ENCODE measurements at places on chromosomes 2 and 18. TPM values are rescaled to one million over a fixed set of nuclear protein-coding genes. Genes with fewer than 3 reads are reported as not detected.

DNA sequence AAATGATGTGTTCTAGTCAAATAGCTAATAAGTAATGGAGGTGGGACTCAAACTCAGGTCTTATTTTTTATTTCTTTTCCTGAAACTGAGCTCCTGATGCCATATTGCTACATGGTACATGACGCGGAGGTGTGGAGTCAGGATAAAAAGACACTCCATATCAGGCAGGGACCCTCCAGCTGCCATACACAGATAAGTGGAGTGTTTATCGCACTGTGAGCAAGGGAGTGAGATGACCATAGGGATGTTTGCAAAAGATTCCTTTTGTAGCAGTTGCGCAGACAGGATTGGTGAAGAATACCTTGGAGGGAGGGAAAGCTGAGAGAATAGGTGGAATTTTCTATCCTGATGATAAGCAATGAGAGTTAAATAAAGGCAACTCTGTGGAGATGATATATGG, 657.2 kb downstream of the RNF144A start:
- H3K4me1 ChIP-seq, result no peaks in the 10 kb centered on the region
- H3K4me3 ChIP-seq, result no peak overlapping the region
- H3K36me3 ChIP-seq, result no peaks in the 10 kb centered on the region
- no peaks in the 10 kb centered on the region for H3K27me3 ChIP-seq
- no peak overlapping the region for H3K27ac ChIP-seq

DNA sequence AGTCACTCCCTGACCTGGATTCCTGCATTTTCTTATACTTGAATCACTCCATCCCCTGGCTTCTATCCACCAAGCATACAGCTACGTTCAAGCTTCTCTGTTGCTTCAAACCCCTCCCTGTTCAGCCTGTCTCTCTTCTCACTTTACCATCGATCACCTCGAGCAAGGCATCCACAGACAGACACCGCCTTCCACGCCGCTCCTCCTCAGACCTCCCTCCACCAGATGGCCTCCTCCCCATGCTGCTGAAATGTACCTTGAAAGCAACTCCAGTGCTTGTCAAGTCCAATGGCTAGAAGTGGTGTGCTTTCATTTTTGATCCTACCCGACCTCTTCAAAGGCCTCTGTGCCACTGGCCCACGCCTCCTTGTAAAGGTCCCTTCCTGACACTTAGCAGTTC, 131.3 kb upstream of the ACAA2 start:
- no peak overlapping the region for H3K27ac ChIP-seq
- no peaks in the 10 kb centered on the region for H3K27me3 ChIP-seq
- no peak overlapping the region for H3K4me3 ChIP-seq
- H3K4me1 ChIP-seq, result no peaks in the 10 kb centered on the region
- DNase-seq, result no peak
- H3K36me3 ChIP-seq, result no peaks in the 10 kb centered on the region

DNA sequence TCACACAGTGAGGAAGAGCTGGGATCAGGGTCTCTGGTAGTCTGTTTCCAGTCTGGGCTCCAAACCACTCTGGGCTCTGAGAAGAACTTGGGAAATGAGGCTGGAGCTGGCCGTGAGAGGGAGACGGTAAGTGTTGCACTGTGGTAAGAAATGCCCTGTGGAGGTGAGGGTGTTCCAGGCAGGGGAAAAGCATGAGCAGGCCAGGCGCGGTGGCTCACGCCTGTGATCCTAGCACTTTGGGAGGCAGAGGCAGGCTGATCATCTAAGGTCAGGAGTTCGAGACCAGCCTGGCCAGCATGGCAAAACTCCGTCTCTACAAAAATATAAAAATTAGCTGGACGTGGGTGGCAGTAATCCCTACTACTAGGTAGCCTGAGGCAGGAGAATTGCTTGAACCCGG, 14.3 kb upstream of the DES start:
- DNase-seq, result no peak
- H3K27ac ChIP-seq, result no peak overlapping the region
- no peak overlapping the region for H3K4me3 ChIP-seq
- H3K4me1 ChIP-seq, result no peaks in the 10 kb centered on the region

DNA sequence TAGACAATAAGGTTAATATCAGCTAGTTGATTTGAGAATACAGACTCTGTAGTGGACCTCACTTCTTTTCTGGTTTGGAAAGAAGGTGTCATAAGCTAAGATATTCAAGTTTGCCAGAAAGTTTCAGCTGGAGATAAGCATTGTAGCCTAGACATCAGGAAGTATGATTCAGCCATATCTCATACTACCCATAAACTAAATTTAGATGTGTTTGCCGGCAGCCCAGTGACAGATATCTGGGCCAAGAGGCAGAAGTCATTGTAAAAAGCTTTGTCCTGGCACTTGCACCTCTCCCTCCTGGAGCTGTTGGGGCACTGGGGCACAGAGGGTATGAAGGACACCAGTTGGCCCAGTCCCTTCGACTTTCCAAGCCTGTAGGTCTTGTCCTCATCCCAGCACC, 128.0 kb downstream of the EPHA4 start:
- no peaks in the 10 kb centered on the region for H3K27me3 ChIP-seq
- no peaks in the 10 kb centered on the region for H3K36me3 ChIP-seq
- no peak overlapping the region for H3K4me3 ChIP-seq
- DNase-seq, result no peak
- no peaks in the 10 kb centered on the region for H3K4me1 ChIP-seq

DNA sequence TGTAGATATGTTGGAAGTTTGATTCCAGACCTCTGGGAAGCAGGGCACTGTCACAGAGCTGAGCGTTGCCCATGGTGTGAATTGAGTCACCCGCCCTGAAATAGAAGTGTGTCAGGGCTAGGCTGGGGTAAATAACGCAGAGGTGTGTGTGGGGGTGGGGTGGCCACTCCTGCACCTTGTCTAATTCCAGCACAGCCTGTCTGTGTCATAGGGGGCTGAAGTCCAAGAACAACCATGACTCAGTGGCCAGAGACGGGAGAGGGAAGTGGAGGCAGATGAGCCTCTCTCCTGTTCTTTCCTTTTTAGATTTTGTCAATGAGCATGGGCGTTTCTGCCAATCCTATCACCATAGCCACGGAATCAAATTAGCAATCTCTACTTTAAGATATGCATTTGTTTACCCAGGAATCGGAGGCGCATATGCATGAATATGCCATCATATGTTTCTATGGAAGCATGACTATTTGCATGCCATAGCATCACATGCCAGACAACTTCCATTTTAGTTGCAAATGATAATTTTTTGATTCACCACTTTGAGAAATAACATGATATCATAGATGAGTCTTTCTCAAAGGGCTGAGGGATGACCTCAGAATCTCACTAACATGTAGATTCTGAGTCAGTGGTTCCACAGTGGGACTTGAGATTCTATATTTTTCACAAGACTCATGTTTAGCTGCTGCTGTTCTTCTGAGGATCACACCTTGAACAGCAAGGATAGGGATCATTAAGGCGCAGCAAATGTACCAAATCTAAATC, 852.9 kb downstream of the DCDC2C start:
- no peak overlapping the region for H3K4me3 ChIP-seq
- no peaks in the 10 kb centered on the region for H3K36me3 ChIP-seq
- no peak overlapping the region for H3K27ac ChIP-seq
- no peak for DNase-seq

C2orf66 gene
- total RNA-seq, result 0.30 TPM

DNA sequence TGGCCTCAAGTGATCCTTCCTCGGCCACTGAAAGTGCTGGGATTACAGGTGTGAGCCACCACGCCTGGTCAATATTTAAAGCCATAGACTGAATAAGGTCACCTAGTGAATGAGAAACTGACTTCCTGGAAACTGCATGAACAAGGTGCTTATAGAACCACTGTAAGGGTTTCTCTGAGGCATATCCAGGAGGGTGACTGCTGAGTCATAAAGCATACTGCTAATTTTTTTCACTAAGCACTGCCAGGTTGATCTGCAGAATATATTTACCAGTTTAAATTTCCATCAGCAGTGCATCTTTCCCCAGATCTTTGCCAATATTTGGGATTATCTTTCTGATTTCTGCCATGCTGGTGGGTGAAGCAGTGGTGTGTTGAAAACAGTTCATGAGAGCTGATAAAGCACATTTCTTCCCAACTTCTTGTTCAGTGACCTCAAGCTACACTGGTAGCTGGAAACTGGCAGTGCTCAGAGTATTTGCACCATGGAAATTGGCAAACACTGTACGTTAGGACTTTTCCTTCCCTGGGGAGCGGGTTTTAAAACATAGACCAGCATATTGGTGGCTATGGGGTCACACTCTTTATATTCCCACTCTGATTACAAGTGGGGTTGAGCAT, 4.2 kb upstream of the CLIP4 start:
- no peaks in the 10 kb centered on the region for H3K4me1 ChIP-seq
- H3K27me3 ChIP-seq, result no peaks in the 10 kb centered on the region
- no peak overlapping the region for H3K27ac ChIP-seq
- DNase-seq, result no peak

DNA sequence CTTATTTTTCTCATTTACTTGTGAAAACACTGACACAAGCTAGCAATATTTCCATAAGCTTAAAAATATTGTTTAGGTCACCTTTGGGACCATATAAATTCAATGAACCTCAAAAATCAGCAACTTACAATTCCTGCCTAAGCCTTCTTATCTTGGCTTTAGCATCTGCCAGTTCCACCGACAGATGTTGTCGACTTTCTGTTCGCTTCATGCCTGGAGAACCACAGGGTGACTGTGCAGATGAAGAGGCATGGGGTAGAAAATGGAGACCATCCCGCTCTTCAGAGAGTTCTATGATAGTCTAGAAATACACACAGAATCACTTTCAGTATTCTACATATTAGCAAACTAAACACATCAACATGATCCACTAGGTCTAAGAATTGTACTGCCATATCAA, 64.2 kb downstream of the CCDC88A start:
- H3K27me3 ChIP-seq, result no peaks in the 10 kb centered on the region
- DNase-seq, result no peak
- H3K36me3 ChIP-seq, result no peaks in the 10 kb centered on the region

DNA sequence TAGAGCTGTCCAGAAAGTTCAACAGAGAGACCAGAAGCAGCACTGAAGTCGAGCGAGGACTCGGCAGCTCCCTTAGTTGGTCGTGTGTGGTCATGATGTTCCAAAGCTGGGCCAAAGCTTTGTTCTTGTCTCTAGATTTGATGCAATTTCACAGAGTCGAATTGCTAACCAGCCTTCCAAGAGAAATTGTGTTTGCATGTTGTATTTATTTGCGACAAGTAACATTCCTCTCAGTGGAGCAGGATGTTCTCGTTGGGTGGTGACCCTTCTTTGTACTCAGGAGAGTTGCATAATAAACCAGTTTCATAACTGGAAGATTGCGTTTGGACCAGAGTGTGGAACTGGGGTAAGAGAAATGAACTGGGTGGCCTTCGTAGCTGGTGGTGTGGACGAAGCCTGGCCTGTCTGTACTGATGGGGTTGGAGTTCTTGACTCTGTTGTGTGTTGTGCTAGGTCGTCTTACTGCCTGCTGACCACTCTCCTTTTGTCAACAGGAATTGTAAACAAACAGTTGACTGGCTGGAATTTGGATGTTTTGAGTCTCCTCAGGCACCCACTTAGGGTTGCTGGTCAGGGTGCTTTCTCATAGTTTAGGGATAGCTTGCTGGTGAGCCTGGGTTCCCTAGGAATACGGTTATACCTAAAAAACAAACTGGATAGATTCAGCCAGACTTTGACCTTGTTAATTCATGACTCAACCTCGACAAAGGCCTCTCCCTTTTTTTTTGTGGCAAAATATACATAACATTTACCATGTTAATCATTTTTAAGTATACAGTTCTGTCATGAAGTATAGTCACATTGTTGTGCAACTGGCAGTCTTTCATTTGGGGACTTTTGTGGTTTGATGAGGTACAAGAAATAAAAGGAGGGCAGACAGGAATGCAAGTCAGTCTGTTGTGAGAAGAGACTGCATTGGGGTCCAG, 28.9 kb upstream of the TOGARAM2 start:
- H3K36me3 ChIP-seq, result no peaks in the 10 kb centered on the region
- no peak overlapping the region for H3K27ac ChIP-seq
- no peak for DNase-seq
- H3K27me3 ChIP-seq, result no peaks in the 10 kb centered on the region
- no peaks in the 10 kb centered on the region for H3K4me1 ChIP-seq
- no peak overlapping the region for H3K4me3 ChIP-seq

KLHL30 gene
- 8.8 TPM for total RNA-seq

DNA sequence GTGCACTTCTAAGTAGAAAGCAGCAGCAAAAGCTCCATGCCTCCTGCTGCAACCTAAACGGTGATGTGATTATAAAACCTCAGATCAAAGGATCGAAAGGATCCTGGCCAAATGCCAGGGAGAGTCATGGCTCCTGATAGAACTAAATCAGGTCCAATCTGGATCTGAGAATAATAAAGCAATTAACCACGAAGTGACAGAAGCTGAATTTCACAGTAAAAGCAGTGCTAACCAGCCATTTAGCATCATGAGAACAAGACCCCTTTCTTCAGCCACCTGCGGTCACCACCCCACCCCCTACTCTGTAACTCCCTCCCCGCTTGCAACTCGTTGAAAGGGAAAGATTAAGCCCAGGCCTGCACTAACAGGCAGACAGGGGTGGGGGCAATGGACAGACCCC, 748.7 kb downstream of the BCL11A start:
- no peak for DNase-seq
- no peaks in the 10 kb centered on the region for H3K4me1 ChIP-seq
- H3K27ac ChIP-seq, result no peak overlapping the region
- no peaks in the 10 kb centered on the region for H3K27me3 ChIP-seq
- no peaks in the 10 kb centered on the region for H3K36me3 ChIP-seq
- no peak overlapping the region for H3K4me3 ChIP-seq

MARCHF7 gene
- total RNA-seq, result 88.1 TPM

SCN7A gene
- total RNA-seq, result 3.6 TPM

- no peaks in the 10 kb centered on the region for H3K27me3 ChIP-seq
- peaks cover 2% of the 10 kb centered on the region for H3K4me1 ChIP-seq
- no peak overlapping the region for H3K27ac ChIP-seq
- peaks cover 5% of the 10 kb centered on the region for H3K36me3 ChIP-seq
Measured at GRCh38 chr2:84964406-84965191, 6.4 kb upstream of the KCMF1 start.

DNA sequence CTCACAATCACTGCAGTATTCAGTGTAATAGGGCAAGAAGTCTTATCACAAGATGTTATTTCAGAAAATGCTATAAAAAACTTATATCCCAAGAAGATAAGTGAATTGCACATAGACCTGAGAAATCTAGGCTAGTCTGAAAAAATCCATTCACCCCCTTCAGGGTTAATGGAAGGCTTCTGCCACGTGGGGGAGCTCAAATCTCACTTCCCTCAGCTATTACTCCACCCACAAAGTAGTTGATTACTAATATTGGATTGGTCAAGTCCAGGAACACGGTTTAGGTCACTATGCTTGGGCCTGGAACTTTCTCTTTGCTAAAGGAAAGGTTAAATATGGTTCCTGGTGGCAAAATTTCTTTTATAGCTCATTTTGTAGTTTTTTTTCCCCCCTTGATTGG, 51.2 kb upstream of the ADAM23 start:
- no peak for DNase-seq
- no peaks in the 10 kb centered on the region for H3K36me3 ChIP-seq
- no peaks in the 10 kb centered on the region for H3K27me3 ChIP-seq
- H3K4me3 ChIP-seq, result no peak overlapping the region

DNA sequence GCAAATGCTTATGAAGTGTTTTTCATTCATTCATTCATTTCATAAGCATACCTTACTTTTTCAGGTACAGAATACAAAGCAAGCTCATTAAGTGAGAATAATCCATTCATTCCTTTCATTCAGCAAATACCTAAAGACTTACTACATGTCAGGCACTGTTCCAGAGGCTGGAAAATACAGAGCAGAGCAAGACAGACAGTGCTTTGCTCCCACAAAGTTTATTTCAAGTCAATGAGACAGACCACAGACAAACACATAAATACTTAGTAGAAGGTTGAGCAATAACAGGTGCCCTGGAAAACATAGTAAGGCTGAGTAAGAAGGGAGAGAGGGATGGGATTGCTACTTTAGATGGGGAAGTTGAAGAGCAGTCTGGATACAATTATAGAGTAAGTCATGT, 309.8 kb downstream of the C1D start:
- H3K4me3 ChIP-seq, result no peak overlapping the region
- no peak for DNase-seq
- no peaks in the 10 kb centered on the region for H3K36me3 ChIP-seq
- no peaks in the 10 kb centered on the region for H3K4me1 ChIP-seq
- H3K27ac ChIP-seq, result no peak overlapping the region
